ENCODE measurements at places on chromosomes 6 and 20.

DNA sequence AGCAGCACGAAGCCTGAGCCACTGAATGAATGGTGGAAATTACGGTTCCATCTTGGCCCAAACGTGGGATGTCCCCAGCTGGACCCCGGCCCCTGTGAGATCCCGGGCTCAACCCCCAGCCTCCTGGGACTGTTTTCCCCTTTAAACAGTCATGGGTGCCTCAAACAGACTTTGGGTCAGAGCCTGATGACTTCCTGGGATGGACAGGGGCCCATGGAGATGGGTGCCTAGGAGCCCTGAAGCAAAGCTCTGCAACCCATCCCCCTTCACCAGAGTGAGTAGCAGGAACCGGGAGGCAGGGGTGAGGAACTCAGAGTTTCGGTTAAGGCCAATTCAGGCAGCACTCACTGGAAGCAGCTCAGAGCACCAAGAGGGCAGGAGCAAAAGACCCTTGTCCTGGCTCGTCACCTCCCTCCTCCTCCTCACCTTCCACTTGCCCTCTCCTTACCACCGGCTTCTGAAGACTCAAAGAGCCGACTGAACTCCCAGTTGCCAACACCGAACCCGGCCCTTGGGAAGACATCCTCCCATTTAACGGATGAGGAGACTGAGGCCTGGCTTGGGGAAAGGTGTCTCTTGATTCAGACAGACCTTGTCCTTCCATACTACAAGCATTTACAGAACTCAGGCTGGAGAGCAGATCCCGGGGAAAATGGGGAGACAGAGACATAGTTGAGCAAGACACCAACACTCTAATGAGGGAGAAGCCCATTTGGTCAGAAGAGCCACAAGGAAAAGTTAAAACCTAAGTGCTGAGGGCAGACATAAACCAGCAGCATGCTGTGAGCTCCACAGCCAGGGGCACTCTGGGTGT lies 14.9 kb upstream of the TLDC2 start:
- no peak for DNase-seq

DNA sequence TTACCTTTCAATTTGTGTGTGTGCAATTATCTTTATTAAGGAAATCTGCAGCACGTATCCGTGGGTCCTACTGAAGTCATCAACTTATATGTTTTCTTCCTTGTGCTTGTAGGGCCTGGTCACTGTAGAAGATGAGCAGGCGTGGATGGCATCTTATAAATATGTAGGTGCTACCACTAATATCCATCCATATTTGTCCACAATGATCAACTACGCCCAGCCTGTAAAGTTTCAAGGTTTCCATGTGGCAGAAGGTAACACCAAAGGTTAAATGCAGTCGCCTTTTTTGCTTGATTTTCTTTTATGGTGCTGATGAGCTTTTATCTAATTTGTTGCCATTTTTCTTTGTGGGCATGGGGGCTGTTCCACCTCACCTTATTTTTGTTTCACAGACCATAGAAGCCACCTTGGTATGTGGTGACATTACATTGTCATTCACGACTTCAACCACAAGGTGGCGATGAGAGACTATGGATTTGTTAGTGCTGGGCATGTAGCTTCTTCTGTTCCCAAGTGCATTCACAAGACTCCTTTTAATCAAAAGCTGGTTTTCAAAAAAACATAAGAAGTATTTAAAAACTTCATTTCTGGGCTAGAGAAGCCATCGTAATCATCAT lies 106.5 kb upstream of the LAMP5 start:
- DNase-seq, result peak; percentile 14

DNA sequence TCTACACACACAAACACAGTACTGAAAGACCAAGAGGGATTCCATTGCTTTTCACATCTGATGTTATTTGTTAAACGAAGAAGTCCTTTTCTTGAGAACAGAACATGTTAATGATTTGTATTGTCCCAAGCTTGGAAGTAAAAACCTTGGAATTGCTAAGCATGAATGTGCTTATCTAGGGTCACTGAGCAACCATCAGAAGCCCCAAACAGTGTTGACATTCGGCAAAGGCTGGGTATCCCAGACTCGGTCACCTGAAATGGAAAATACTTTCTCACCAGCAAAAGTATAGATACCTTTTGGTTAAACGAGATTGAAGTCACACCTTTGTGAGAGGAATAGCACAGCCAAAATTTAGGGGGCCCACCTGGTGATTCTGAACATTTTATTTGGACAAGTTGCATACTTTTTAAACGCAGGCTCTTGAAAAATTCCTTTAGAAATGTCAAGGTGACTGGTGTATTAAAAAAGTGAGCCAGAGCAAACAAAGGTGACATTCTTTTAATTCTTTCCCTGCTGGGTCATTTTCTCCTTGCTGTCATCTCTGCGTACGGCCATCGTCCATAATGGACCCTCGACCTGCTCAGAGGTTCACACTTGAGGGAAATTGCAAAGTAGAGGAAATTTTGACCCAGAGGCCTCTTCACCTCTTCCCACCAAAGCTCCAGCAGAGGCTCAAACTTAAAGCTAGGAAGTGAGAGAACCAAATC lies 95.8 kb upstream of the FOXA2 start:
- DNase-seq, result no peak

DNA sequence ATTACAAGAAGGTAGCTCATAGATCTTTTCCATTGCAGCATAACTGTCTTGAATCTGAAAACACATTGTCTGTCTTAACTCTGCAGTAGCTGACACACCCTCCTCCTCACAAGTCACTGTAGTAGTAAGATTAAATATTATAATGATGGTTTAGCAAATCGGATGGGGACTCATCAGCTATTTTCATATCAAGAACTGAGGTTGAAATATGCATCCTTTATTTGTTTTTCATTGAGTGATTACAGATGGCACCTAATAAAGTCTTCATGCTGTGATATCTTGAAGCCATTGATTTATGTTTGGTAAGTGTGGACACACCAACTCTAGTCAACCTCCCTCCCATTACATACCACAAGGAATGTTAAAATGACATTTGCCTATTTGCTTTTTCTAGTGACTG lies 267.4 kb upstream of the TAB2 start:
- no peak for DNase-seq

GRCh38 chr20:8647961-8648441 lies 420.9 kb upstream of the PLCB4 start:
- DNase-seq, result no peak

DNA sequence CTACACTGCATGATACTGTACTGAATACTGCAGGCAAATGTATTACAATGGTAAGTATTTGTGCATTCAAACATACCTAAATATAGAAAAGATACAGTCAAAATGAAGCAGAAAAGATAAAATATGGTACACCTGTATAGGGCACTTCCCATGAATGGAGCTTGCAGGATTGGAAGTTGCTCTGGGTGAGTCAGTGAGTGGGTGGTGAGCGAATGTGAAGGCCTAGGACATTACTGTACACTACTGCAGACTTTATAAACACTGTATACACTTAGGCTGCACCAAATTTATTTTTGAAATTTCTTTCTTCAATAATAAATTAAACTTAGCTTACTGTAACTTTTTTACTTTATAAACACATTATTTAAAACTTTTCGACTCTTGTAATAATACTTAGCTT lies 213.1 kb downstream of the ATXN1 start:
- DNase-seq, result no peak

GRCh38 chr20:23246717-23247664 lies 103.6 kb upstream of the NXT1 start:
- no peak for DNase-seq

- no peak for DNase-seq
Observed at GRCh38 chr6:22362361-22362760, 65.5 kb upstream of the PRL start.

DNA sequence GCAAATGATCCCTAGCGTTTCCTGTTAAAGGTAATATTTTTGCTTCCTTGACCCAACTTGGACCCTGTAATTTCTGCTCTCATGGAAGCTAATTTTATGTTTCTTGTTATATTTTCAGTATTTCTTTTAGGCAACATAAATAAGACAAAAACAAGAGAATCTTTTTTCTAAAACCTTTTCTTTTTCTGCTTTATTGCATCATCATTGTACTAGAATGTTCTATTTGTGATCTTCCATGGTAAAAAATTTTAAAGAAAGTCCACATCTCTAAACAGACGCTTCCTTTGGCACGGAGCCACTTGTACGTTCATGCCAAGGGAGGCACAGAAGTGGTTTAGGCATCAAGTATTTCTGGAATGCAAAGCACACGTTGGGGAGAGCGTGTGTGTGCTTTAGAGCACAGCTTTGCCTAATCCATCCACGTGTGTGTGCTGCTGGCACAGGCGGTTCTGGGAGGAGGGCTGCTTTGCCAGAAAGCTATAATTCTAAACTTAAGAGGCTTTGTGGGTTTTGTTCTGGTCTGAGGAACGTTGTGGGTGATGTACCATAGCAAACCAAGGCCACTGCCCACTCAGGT lies 98.3 kb downstream of the SASH1 start:
- no peak for DNase-seq

- no peak for DNase-seq
Observed at GRCh38 chr20:6735942-6736845, 31.3 kb upstream of the BMP2 start.

DNA sequence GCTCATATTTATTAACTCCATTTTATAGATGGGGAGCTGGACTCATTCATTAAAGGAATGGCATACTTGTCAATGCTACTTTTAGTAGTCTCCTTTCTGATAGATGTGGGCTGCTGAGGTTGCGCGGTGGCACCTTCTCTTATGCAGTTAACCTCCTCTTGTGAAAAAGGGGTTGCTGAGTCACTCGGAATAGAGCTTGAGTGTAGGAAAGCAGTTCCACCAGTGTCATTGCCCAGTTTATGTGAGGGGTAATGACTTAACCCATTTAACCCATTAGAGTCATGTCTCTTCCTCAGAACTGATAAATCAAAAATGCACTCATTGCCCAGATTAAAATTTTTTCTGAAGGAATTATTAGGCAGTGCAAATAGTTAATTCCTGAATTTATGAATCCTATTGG lies 6.3 kb downstream of the MAPK14 start:
- peak; percentile 14 for DNase-seq

DNA sequence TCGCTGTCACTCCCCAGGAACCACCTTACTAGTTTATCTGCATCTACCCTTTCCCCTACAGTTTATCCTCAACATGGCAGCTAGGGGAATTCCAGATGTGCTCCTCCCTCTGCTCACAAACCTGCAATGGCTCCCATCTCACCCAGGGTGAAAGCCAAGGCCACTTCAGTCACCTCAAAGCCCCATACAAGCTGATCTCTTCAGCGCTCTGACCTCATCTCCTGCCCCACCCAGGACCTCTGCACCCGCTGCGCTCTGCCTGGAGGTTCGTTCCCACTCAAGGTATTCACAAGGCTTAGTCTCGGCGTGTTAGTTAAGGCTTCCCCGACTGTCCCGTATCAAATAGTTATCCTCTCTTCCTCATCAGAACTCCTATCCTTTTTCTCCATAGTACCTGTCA lies 28.6 kb upstream of the SPDEF start:
- no peak for DNase-seq

DNA sequence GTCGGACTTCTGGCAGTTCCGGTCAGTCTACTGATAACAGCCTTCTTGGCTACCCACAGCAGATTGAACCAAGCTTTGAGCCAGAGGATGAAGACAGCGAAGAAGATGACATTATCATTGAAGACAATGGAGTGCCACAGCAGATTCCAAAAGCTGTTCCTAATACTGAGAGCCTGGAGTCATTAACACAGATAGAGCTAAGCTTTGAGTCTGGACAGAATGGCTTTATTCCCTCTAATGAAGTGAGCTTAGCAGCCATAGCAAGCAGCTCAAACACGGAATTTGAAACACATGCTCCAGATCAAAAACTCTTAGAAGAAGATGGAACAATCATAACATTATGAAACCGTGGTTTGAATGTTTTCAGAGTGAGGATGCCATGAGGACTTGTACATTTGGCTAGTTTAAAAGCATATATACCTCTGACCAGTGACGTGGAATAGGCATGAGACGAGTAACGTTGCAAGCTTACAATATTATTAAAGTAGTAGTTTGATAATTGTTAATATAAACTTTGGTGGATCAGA lies 18.8 kb downstream of the PARD6B start:
- DNase-seq, result no peak

DNA sequence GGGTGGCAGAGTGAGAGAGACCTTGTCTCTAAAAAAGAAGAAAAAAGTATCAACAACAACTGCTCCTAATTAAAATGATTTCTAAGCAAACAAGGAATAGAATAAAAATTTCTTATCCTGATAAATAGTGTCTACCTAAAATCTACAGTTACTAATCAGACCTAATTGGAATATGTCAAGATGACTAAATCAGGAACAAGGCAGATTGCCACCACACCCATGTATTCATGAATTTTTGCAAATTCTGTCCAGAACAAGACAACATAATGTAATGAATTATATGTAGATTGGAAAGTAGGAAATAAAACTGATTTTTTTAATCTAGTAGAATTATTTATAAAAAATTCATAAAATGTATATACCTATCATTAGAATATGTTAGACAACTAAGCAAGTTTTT lies 339.8 kb downstream of the NKAIN2 start:
- no peak for DNase-seq

- no peak for DNase-seq
Observed at GRCh38 chr20:34084227-34084923, 27.7 kb downstream of the EIF2S2 start.

GRCh38 chr6:28153546-28153945 lies 11.9 kb downstream of the ZKSCAN8 start:
- no peak for DNase-seq

DNA sequence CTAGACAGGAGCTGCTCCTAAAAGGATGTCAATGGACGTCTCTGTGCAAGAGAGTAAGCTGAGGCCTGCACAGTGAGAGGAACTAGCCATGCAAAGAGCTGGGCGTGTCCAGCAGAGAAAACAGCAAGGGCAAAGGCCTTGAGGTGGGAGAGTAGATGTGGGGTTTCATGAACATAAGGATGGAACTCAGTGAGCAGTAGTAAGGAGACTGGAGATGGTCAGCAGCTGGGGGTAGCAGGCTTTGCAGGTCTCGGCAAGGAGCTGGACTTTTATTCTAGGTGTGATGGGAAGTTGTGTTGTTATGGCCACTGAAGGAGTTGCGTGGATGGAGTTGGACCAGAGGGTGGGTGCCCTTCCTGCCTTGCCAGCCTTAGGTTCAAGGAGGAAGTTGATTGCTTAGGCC lies 90.7 kb upstream of the SIRPA start:
- DNase-seq, result no peak

- no peak for DNase-seq
Observed at GRCh38 chr6:24620637-24621036, 25.4 kb downstream of the KIAA0319 start.

All from activated T-cell treated with anti-CD3 and anti-CD28 coated beads for 4 hours (primary cell).